ENCODE measurements at places on chromosomes 11 and 22.

- no peak for DNase-seq
These were observed 26.5 kb downstream of the KRTAP5-5 start for GRCh38 chr11:1656061-1656441.

- no peak for DNase-seq
These were observed 1078.0 kb downstream of the NTM start for GRCh38 chr11:132448334-132448995.

DNA sequence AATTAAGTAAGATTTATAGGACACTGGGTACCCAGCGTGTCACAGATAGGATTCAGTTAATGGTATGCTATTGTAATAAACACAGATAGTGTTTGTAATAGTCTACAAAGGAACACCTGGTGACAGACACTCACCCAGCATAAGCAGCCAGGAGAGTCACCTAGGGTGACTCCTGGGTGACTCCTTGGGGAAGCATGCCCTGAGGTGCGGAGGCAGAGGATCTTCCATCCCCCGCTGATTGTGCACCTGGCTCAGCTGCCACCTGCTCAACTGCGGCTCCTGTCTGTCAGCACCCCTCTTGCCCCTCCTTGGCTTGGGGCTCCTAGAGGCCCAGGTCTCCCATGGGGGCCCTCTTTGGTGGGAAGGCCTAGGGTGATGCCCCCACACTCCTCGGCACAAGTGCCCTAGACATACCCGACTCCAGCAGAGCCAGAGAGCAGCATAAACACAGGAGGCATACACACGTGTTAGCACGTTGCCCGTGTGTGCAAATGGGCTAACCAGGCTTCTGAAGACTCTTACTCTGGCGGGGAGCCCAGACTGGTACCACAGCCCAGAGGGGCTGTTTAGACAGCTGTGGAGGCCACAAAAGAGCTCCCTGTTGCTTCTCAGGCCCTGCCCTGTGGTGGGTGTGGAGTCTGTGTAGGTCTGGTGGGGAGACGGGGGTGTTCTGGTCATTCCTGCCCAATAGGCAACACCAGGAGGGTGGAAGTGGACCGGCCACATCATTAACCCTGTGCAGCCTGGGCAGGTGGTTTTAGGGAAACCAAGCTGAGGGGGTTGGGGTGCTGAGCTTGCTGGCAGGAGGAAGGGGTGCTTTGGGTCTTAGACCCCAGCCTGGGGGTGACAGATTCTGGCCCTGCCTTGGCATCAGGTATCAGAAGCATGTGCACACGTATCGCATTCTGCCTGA is 3.0 kb downstream of the INPPL1 start:
- DNase-seq, result no peak

GRCh38 chr11:67581469-67581868 is 2.1 kb upstream of the GSTP1 start:
- no peak for DNase-seq

- no peak for DNase-seq
These were observed 87.8 kb downstream of the KCNC1 start for GRCh38 chr11:17822401-17822781.

- no peak for DNase-seq
These were observed 881.4 kb upstream of the CHORDC1 start for GRCh38 chr11:91104237-91104636.

DNA sequence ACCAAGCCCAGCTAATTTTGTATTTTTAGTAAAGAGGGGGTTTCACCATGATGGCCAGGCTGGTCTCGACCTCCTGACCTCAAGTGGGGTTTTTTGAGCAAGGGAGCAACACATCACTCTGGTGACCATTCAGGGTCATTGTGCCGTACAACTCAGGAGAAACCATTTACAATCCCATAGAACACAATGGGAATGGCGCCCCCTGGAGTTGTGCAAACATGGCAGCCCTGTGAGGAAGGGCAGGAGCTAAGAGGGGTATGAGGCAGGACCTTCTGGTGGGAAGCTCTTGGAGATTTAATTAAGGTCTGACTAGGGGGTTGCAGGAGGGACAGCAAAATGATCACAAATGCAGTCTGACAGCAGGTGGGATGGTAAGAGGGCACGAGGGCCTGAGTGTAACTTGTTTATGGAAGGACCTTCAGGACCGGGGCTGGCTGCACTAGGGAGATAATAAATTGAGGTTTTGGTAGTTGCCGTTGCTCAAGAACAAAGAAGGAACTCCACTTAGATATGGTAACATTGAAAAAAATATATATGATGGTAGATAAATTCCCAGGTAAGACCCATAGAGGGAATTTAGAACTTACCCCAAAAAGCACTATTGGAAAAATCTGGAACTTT is 9.1 kb upstream of the CSF2RB start:
- no peak for DNase-seq

GRCh38 chr11:109112821-109113280 is 309.1 kb upstream of the C11orf87 start:
- no peak for DNase-seq

GRCh38 chr11:70135625-70136059 is 57.5 kb downstream of the ANO1 start:
- DNase-seq, result no peak
